HT1080 (cell line): ENCODE measurements at places on chromosomes 1 and 21. TPM values are rescaled to one million over a fixed set of nuclear protein-coding genes. Genes with fewer than 3 reads are reported as not detected.

PPIH gene
- total RNA-seq = 107 and 124 TPM in 2 replicates

YTHDF2 gene
- 62.7 and 101 TPM in 2 replicates for total RNA-seq

FBXO2 gene
- 0.13 TPM in 1 of 2 replicates, not detected in the other for total RNA-seq

NLRP3 gene
- total RNA-seq = 10.3 TPM in 2 replicates

HSPB7 gene
- not detected in 2 replicates for total RNA-seq

ITGB2 gene
- total RNA-seq = 1.6 and 1.8 TPM in 2 replicates

DNA sequence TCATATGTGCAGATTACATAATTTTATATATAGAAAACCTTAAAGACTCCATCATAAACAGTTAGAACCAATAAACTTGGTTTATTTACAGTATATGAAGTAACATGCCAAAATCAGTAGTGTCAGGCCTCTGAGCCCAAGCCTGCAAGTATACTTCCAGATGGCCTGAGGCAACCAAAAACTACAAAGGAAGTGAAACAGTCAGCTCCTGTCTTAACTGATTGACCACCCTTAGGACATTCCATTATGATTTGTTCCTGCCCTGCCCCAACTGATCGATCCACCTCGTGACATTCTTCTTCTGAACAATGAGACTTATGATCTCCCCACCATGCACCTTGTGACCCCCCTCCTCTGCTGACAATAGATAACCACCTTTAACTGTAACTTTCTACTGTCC lies 630.3 kb downstream of the AMY1C start:
- peak; percentile 62 for DNase-seq

- DNase-seq = no peak
Measured at GRCh38 chr1:10756842-10757241, 39.6 kb downstream of the CASZ1 start.

DNA sequence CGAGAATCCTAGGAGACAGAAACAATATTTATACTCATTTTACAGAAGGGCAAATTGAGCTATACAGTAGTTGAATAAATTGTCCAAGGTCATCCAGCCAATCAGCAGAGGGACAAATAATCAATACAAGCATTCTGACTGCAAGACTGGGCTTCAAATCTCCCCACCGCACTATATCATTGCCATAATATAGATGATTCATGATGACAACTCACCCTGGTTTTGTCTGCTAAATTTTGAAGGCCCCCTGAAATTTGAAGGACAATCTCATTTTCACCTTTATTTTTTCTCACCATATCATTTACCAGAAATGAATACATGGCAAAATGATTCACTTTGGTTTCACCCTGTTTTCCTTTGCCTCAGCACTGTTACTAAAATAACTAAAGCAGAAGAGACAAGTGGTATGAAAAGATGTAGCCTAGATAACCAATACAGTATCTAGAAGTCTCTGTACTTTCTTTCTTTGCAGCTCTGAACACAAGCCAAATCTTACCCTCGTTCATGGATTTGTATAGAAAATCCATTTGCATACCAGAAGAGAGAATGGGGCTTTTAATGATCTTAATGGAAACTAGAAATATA lies 292.5 kb downstream of the TTLL7 start:
- DNase-seq = no peak

DNA sequence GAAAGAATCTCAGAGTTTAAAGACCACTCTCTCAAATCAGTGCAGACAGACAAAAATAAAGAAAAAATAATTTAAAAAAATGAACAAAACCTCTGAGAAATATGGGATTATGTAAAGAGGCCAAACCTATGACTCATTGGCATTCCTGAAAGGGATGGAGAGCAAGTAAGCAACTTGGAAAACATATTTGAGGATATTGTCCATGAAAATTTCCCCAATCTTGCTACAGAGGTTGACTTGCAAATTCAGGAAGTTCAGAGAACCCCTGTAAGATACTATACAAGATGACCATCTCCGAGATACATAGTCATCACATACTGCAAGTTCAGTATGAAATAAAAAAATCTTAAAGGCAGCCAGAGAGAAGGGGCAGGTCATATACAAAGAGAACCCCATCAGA lies 43.7 kb upstream of the IVNS1ABP start:
- DNase-seq = peak; percentile 48

DNA sequence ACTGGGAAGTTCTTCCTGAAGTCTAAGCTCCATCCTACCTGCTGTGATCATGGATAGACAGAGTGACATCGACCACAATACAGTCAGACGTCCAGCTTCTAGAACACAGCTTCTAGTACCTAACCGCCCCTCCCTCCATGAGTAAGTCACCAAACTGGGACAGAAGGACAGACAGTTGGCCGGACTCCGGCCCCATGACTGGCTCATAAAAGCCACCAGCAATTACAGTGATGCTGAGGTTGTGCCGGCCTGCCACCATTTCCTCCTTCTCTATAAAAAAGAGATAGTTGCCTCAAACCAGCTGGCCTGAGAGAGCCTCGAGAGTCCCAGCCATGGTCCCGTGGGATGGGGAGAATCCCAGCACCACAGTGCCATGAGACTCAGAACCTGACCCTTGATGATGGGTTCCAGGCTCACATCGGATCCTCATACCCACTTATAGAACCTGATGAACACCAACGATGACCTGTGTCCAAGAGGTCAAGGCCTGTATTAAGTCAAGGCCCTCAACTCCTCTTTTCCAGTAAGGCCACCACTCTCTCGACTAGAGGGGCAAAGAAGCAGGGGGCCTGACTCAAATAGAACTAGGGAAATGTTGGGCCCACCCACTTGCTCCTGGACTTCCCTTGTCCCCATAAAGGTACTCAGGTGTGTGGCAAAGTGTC lies 3.4 kb downstream of the MEF2D start:
- no peak for DNase-seq

GRCh38 chr1:44318097-44319088 lies 36.7 kb downstream of the ERI3 start:
- peak; percentile 24 for DNase-seq

- DNase-seq = no peak
Measured at GRCh38 chr1:244242446-244242845, 191.4 kb downstream of the ZBTB18 start.

- DNase-seq = no peak
Measured at GRCh38 chr1:34905098-34905459, 24.4 kb downstream of the DLGAP3 start.

DNA sequence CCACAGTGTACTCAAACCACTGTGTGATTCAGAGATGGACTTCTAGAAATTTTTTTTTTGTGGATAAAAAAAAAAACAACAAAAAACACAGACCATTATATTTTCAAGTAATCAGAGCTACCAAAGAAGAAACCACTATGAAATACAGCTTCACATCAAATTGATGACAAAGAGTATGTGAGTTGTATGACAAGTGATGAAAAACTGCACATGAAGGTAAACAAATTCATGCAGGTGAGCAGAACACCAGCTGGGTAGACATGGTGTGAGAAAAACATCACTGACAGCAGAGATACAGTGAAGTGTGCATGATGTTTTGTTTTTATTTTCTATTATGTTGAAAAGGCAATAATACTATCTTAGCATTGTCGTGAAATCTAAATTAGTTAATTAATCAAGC lies 8.0 kb upstream of the PTPRC start:
- DNase-seq = no peak

DNA sequence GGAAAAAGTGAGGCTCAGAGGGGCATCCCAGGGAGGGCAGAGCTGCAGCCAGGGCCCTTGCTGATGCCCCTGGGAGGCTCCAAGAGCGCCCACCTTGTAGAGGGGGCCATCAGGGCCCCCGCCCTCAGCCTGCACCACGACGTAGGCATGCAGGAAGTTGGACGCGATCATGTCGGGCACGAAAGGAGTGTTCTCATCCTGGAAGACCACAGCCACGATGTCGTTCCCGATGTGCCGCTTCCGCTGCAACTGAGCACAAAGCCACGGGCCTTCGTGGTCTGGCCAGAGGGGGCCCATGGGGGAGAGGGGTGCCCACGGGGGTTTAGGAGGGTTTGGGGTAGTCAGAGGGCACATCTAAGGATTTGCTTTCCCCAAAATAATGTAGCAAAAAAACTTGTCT lies 59.1 kb downstream of the RAP1GAP start:
- DNase-seq = no peak

- DNase-seq = no peak
Measured at GRCh38 chr21:27631471-27631870, 664.6 kb upstream of the ADAMTS5 start.

GRCh38 chr1:74522148-74522547 lies 9.7 kb upstream of the LRRC53 start:
- DNase-seq = peak; percentile 67

DNA sequence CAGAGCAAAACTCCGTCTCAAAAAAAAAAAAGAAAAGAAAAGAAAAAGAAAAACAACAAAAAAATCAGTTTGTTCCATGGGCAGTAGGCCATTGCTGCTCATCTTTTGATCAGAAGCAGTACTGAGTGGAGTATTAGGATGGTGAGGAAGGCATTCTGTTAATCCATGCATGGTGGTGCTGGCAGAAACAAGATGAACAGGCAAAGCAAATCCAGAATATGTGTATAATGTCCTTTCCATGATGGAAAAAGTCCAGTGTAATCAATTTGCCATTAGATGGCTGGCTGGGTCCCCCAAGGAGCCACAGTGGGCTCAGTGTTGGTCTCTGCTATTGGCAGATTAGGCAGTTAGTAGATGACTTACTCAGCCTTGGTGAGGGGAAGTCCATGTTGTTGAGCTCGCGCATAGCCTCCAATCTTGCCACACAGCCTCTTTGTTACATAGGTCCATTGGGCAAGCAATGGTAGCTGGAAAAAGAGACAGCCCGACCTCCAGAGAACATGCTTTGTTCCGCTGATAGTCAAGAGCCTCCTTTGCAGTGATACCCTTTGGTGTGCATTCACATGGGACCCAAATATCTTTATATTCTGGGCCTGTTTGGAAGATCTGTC lies 23.3 kb downstream of the H3-3A start:
- no peak for DNase-seq

- DNase-seq = no peak
Measured at GRCh38 chr1:20339811-20340457, 49.3 kb downstream of the VWA5B1 start.

DNA sequence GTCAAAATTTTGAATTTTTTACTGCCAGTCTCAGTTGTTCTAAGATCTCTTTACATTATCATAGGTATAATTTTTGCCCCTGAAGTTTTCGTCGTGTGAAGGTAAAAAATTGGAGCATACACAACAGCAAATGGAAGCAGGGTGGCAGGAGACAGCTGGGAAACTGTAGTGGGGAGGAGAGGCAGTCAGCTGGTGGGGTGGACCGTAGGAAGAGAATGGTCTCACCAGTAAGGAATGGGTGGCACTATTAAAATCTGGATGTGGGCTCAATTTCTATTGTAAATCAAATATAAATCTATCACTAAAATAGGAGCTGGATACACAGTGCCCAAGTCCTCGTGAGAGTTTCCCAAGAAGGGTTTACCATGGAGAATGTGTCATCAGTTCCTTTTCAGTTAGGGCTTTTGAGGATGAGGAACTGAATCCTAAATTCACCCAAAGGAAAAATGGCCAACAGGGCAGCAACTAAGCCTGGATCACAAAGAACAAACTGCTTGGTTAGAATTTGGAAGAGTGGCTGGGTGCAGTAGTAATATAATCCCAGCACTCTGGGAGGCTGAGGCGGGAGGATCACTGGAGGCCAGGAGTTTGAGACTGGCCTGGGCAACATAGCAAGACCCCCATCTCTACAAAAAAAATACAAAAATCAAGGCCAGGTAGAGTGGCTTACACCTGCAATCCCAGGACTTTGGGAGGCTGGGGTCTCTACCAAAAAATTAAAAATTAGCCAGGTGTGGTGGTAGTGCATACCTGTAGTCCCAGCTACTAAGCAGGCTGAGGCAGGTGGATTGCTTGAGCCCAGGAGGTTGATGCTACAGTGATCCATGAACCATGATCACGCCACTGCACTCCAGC lies 10.5 kb upstream of the IRF2BP2 start:
- no peak for DNase-seq

DNA sequence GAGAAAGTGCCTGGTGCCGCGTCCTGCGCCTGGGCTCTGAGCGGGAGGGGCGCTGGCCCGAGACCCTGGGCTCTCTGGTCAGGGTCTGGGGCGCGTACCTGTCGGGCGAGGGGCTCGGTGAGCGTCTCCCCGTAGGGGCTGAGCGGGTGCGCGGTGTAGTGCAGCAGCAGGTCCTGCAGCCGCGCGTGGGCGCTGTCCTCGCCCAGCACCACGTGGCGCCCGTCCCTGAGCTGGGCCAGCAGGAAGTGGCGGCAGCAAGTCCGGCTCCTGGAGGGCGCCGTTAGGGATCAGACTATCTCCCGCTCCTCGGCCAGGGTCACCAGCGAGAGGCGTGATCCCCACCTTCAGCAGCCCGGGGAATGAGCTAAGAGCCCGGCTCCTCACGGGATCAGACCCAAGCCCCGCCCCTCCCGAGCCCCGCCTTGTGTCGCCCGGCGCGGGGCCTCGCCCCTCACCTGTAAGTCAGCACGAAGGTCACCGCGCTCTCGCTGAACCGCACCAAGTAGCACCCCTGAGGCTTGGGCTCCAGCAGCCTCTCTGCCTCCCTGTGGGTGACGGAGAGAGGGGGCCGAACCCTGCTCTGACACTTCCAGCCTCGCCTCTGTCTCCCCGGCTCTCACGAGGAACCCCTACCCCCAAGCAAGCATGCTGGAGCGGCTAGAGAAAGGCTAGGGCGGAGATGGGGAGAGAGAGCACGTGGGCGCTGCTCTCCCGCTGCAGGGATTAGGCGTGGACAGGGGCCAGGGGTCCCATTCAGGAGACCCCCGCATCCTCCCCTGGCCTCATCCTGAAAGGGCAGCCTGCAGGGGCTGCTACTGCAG lies 2.7 kb downstream of the SH2D2A start:
- DNase-seq = no peak

GRCh38 chr1:6351480-6352137 lies 42.0 kb downstream of the ACOT7 start:
- no peak for DNase-seq

- no peak for DNase-seq
Measured at GRCh38 chr1:21590126-21590880, 78.9 kb downstream of the RAP1GAP start.

DNA sequence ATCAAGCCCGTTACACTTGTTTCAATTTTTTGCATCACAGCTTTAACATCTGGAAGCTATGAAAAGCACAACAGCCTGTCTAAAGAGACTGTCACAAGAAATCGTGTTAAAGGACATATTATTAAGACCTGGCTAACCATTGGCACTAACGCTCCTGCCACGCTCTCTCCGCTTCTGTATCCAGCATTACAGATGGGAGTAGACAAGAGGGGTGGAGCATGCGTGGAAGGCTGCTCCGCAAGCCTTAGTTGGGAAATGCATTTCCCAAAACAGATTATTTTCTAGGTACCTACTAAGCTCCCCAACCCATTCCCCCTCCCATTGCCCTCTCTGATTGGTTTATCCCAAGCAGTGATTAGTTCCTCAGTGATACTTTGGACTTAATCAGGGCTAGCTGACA lies 72.4 kb downstream of the NTNG1 start:
- DNase-seq = no peak

DNA sequence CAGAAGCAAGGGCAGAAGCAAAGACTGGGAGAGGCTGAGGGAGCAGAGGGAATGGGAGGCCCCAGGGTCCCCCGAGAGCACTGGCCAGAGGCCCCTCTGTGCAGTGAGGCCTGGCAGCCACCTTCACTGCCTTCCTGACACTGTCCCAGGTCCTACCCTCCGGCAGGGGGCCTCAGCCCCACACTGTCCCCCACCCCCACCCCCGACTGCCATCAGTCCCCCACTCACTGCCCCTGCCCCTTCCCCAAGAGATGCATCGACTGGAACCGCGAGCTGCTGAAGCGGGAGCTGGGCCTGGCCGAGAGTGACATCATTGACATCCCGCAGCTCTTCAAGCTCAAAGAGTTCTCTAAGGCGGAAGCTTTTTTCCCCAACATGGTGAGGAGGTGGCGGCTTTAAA lies 13.0 kb upstream of the PADI6 start:
- no peak for DNase-seq

GRCh38 chr1:88581703-88582102 lies 102.4 kb upstream of the PKN2 start:
- DNase-seq = no peak

GRCh38 chr1:11654137-11654938 lies at the start of the genes FBXO2 and FBXO44:
TSS of gene FBXO2 (minus strand) at chr1:11654429. CDS start at chr1:11654340, 89 bp downstream.
TSS of gene FBXO44 (plus strand) at chr1:11654877. CDS start at chr1:11655836, 959 bp downstream.
- DNase-seq = no peak
